ENCODE measurements at places on chromosomes 2 and 18.

GRCh38 chr2:237452861-237453260 lies 34.2 kb upstream of the MLPH start:
- no peak for DNase-seq

GRCh38 chr18:21763846-21764646 lies 23.5 kb downstream of the MIB1 start:
- no peak for DNase-seq

GRCh38 chr2:219099329-219099728 lies 38.6 kb upstream of the IHH start:
- DNase-seq, result no peak

DNA sequence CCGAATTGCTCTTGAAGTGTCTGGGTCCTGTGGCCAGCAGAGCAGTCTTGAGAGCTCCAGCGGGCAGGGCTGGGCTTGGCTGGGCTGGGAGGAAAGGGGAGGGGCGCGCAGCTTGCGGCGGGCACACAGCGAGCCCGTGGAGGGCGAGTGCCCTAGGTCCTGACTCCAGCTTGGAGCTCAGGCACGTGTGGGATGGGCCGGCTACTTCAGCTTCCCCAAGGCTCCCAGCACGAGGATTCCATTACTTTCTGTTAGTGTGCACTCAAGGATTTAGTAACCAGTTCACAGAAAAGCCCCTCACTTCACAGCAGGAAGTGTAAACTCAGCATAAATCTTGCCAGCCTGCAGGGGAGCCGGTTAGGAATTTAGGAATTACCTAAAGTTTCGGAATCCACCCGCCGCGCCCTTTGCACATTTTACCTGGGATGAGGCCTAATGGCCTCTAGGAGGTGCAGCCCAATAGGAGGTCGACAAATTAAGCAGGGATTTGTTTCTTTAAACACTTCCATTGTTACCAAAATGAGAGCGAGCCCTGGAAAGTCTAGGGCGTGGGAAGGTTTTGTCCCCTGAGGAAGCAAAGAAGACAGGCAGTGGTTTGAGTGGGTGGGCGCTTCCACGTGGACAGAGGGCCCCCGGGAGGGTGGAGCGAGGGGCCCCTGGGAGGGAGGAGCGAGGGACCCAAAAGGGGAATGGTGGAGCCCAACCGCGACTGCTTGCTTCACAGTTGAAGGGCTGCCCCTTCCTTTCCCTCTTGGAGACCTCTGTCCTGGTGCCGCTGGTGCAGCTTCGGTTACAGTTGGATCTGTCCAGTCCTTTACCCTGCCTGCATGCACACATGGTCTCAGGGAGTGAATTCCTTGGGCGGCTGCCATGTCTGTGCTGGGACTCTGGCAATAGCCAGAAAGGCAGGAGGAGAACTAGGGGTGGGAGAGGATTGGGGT lies 93.3 kb downstream of the CTAGE1 start:
- no peak for DNase-seq

DNA sequence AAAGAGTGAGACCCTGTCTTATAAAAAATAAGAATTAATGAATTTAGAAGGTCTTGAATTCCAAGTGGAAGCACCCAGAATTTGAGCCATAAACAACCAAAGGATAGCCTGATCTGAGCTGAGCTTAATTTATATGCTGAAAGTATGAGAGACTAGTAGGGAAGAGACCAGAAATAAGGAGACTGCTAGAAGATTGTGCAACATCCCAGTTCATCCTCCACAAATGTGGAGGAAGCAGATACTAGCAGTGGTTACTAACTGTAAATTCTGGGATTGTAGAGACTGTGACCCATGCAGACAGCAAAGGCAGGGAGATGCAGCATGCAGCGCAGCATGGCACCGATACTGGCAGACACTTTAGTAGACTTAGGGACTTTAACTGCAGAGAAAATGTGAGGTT lies 1.5 kb upstream of the SULT1C2 start:
- no peak for DNase-seq

DNA sequence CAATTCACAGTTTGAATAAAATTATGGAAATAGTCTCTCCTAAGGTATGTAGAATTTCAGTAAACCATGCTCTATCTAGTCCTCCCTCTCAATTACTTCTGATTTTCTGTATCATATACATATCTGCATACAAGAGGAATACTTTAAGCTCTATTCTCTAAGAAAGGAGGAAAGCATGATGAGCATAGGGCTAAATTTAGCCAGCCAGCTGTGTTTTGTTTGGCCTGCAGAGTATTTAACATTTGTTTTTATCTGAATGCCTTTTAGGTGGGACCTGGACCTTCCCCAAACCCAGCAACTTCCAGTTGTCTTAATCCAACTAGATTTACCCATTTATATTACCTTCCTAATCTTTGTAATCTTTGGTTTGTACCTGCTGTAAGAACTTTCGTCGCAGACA lies 42.2 kb upstream of the FAM117B start:
- no peak for DNase-seq

DNA sequence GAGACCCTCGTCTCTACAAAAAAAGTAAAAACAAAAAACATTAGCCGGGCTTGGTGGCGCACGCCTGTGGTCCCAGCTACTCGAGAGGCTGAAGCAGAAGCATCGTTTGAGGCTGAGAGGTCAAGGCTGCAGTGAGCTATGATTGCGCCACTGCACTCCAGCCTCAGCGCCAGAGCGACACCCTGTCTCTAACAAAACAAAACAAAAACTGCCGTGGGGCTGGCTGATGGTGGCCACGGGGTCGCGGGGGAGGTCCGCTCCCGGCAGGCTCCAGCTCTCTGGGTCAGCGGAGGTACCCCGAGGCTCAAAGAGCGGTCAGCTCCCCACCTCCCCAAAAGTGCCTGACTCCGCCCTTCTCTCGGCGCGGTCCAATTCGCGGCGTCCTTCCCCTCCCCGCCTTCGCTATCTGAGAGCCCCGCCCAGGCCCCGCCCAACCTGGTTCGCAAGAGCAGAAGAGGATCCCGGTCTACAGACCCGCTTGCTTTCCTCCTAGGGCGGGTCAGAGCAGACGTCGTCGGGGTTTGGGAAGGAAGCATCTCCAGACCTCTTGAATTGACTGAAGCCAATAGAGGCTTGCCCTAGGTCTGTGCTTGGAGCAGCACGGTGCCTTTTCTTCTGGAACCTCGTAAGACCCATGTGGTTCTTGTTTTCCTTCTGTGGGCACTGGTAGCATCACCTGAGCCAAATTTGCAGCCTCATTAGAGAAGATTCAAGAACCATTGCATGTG lies 7.8 kb downstream of the RAX start:
- no peak for DNase-seq

DNA sequence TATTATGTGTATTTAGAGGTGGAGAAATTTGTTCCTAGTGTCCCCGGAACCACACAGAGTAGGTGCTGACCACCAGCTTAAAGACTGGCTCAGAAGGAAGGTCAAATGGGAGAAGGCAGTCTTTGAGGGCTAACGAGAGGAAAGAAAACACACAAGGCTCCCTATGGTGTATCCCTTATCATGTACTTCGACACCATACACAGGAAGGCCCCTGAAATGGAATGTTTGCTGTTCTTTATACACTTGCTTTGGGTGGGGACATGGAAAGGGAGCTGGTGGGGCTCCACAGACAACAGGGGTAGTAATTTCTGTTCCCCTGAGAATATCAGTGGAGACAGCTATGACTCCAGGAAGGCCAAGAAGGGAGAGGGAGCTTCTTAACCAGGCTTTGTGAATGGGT lies 6.0 kb downstream of the EPAS1 start:
- no peak for DNase-seq

GRCh38 chr18:68267583-68267982 lies 447.3 kb downstream of the TMX3 start:
- DNase-seq, result no peak

GRCh38 chr18:10290638-10291235 lies 163.7 kb upstream of the APCDD1 start:
- no peak for DNase-seq

Data from cortex of kidney (tissue), 1 donor.